ENCODE measurements at places on chromosomes 12 and 14. TPM values are rescaled to one million over a fixed set of nuclear protein-coding genes. Genes with fewer than 3 reads are reported as not detected.

GRCh38 chr12:124947561-124948398 lies 33.3 kb upstream of the UBC start:
- no peak for DNase-seq

- no peak for DNase-seq
Measured at GRCh38 chr14:38074081-38074480, 133.6 kb upstream of the SSTR1 start.

DNA sequence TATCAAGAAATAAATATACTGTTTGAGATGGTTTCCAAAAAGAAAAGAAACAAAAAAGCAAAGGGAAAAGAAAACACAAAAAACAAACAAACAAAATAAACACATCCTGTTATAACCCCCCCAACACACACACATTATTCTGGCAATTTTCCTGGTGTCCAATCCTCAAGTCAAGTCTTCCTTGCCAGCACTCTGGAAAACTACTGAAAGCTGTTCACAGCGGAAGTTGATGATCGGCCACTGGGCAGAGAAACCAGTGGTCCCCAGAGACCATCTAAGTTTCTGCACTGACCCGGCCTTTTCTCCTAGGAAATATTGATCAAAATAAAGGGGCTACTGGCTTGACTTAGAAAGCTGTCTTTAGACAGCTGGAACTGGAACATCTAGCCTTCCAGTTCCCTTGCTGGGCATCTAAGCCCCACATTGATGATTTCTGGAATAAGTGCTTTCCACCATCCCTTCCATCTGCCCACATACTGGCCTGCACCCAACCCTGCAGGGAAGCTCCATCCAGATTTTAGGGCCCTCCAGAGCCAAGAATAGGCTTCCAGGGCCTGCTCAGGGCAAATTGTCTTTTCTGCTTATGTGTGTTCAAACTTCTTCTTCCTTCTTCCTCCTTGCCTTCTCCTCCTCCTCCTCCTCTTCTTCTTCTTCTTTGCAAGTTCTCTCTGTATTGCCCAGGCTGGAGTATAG lies 11.6 kb upstream of the PPP1CC start:
- no peak for DNase-seq

DNA sequence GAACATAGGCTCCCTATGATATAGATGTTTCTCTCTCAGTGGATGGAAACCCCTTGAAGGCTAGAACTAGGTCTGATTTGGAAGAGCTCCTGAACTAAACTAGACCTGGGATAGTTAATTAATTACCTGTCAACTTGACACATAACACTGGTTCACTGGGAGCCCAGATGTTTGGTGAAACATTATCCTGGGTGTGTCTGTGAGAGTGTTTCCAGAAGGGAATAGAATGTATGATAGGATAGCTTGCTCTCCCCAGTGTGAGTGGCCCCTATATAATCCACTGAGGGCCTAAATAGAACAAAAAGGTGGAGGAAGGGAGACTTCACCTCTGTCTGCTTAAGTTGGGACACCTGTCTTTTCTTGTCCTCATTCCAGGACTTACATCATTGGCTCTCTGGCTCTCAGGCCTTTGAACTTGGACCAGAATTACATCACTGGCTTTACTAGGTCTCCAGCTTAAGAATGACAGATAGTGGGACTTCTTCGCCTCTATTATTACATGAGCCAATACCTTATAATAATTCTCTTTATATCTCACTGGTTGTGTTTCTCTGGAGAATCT lies 194.1 kb downstream of the KTN1 start:
- DNase-seq, result no peak

Gene LRCOL1
- 2.8 TPM for polyA plus RNA-seq

DNA sequence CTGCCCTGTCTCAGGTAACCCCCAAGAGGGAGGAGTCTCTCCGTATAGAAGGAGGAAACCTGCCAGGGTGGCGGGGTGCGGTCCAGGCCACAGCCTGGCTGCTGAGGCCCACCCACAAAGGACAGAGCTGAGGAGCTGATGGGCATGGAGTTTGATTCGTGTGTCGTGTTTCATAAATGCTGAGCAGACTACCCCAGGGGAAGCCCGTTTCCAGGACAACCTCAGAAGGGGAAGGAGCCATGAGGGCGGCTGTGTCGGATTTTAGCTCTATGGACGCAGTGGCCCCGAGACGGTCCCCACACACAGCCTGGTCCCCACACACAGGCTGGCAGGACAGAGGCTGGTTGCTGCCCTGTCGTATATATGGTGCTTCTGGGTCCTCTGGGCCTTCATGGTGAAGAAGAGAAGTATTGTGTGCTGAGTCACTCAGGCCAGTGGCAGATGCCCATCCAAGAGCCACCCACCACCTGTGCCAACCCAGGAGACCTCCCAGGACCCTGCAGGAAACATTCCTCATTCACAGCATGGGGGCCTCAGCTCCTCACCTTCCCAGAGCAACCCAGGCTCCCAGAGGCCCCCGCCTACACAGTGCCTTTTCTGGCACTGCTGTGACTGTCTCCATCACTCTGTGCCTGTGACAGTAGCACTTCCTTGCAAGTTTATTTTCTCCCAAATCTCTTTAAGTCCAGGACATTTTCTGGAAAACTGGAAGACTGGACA lies 63.1 kb upstream of the RIN3 start:
- no peak for DNase-seq

Gene TMEM106C
- 130 TPM for polyA plus RNA-seq

GRCh38 chr14:82411298-82411697 lies 877.6 kb upstream of the SEL1L start:
- DNase-seq, result no peak

GRCh38 chr14:28088125-28088524 lies 678.5 kb upstream of the FOXG1 start:
- DNase-seq, result no peak

DNA sequence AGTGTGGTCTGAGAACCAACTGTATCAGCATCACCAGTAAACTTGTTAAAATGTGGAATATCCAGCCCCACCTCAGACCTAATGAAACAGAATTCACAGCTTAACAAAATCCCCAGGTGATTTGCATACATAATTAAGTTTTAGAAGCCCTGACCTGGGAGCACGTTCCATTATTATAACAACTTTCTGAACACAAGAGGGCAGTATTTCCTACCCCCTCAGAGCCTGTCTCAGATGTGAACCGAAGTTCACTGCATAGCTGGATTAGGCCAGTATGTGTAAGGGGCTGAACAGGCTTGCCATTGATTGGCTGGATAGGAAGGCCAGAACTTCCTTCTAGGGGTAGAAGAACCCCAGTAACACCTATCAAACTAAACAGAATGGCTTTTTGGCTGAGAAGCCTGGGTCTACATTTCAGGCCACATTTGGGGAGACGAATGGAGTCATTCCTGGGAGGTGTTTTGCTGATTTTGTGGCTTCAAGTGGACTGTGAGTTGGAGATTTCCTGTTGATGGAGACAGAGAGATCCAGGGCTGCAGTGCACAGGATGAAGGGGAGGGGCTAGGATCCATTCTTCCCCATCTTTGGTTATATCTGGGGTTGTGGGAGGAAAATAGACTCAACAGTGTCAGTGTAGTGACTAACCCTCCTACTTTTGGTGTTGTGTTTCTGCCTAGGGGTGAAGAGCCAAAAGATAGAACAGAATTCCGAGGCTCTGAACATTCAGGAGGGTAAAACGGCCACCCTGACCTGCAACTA lies 94.7 kb upstream of the OR4E1 start:
- no peak for DNase-seq

- no peak for DNase-seq
Measured at GRCh38 chr14:55075628-55076175, 24.3 kb downstream of the MAPK1IP1L start.

DNA sequence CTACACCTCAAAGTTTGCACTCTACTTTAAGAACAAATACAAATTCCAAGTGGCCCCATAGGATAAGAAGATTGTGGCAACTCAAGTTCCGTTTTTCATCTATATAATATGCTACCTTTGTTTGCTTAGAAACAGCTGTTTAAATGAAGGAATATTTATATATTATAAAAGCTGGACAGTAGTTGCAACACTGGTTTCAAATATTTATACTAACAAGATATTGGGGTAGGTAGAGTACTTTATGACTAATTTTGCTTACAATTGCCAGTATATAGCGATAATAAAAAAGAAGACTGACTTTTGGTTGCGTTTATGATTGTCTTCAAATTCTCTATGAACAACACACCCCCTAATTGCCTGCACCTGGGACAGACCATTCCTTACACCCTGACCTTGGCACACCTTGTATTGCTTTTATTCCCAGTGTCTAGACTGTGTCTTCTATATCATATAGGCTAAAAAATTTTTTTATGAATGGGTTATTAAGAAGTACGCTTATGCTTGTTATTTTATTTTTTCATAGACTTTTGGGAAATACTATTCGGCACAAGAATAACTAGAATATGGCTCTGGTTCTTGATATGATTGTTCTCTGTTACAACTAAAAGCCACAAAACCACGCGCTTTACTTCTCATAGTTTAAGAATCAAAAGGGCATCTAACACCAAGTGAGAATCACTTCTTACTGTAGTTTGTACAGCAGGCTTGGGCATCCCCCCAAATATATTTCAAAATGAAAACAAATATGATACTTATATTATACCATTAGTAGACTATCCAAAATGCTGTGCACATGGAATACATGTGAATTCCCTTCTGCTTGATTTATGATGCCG lies 455.4 kb upstream of the DCN start:
- no peak for DNase-seq

- DNase-seq, result peak; percentile 54
Measured at GRCh38 chr12:66860752-66861750, 182.2 kb upstream of the GRIP1 start.

DNA sequence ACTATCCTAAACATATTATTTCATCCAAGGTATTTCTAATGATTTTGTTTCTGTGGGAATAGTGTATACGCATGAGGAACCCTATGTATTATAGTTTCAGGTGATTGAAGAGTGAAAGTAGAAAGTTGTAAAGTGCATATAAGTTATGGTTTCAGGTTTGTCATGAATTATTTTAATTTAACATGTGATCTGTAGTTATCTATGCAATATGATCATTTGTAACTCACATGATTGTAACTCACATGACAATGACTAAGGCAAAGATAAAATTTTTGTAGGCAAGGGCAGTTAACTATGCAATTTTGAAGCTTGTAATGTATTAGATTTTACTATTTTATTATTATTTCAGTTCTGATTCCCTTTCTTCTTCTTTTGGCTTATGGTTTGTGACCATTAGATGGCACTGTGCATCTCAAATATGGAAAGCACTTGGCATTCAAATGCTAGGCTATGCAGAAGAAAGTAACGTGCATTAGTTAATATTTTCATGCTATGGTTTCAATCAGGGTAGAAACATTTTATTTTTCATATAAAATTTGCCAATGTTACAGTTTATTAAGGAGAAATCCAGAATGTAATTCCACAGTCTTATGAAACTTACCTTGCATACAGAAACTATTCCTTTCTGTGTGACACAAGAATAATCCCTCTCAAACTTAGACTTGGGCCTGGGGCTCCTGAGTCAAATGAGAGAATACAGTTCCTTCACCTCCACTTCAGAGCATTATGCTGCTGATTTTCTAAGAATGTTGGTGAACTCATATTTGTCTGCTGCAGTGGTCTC lies 15.8 kb upstream of the TMEM30B start:
- no peak for DNase-seq

GRCh38 chr12:29255042-29255441 lies 106.0 kb downstream of the FAR2 start:
- no peak for DNase-seq
